ENCODE measurements at places on chromosomes 2 and 18.

DNA sequence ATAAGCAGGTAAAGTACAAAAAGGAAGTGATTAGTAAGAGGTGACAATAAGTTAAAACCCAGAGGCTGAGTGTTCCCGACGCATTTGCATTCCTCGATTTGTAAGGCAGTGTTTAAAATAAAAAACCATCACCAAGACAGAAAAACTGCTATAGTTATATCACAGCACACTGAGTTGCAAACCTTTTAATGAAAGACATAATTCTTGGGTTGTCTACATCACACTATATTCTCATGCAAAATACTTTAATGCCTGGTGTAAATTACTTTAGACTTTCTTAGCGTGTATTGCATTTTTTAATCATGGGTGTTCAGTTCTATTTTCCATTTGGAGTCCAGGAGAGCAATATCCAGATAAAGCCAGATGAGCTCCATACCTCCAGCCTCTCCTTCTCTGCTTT lies 458.5 kb downstream of the MTX2 start:
- DNase-seq, result no peak
- H3K4me1 ChIP-seq, result no peaks in the 10 kb centered on the region
- no peak overlapping the region for H3K4me3 ChIP-seq
- H3K27ac ChIP-seq, result no peak overlapping the region
- no peaks in the 10 kb centered on the region for H3K36me3 ChIP-seq

GRCh38 chr2:228407821-228408220 lies 226.3 kb upstream of the SPHKAP start:
- no peak for DNase-seq
- H3K4me1 ChIP-seq, result no peaks in the 10 kb centered on the region
- H3K27ac ChIP-seq, result no peak overlapping the region
- no peaks in the 10 kb centered on the region for H3K36me3 ChIP-seq
- H3K4me3 ChIP-seq, result no peak overlapping the region

GRCh38 chr2:85672456-85672855 lies 4.5 kb upstream of the SFTPB start:
- no peaks in the 10 kb centered on the region for H3K27me3 ChIP-seq
- no peaks in the 10 kb centered on the region for H3K36me3 ChIP-seq
- no peaks in the 10 kb centered on the region for H3K4me1 ChIP-seq
- no peak for DNase-seq
- no peak overlapping the region for H3K27ac ChIP-seq

GRCh38 chr2:205714058-205714776 lies 31.9 kb downstream of the NRP2 start:
- H3K4me1 ChIP-seq, result no peaks in the 10 kb centered on the region
- no peak overlapping the region for H3K27ac ChIP-seq
- no peak for DNase-seq
- no peak overlapping the region for H3K4me3 ChIP-seq
- H3K27me3 ChIP-seq, result no peaks in the 10 kb centered on the region

DNA sequence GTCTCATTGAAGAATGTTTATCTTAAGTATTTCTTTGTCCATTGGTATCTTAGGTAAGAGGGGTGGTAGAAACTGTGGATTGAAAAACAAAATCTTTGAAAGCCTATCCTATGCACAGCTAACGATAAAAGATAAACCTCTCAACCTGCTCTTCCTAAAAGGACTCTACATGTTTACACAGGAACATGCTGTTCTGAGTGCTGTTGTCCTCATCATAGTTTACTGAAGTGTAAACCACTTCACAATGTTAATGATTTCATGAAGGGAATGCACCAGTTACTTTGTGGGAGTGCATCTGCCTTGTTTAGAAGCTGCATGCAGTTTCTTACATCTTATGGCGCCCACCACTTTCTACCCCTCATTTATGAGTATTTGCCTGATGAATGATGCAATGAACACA lies 1.2 kb downstream of the ACMSD start:
- no peaks in the 10 kb centered on the region for H3K4me1 ChIP-seq
- no peaks in the 10 kb centered on the region for H3K36me3 ChIP-seq
- DNase-seq, result no peak
- peaks cover 2% of the 10 kb centered on the region for H3K27me3 ChIP-seq
- H3K4me3 ChIP-seq, result no peak overlapping the region

DNA sequence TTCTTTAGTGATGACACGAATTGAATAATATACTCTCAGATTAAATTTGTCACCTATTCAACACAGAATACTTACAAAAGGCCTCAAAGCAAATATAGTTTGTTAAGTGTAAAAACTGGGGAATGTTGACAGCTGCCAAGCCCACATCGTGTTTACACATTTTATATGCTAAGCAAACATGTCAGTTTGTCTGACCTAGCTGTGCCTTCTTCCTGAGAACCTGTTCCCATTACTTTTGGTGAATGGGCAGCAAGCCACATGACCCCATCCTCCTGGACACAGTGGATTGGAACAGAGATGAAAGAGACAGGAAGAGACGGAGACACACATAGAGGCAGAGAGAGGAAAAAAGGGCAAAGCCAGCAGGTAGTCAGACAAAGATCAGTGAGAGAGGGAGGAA lies 22.9 kb upstream of the CUL3 start:
- no peak overlapping the region for H3K27ac ChIP-seq
- no peaks in the 10 kb centered on the region for H3K27me3 ChIP-seq
- H3K4me3 ChIP-seq, result no peak overlapping the region
- no peaks in the 10 kb centered on the region for H3K4me1 ChIP-seq
- no peaks in the 10 kb centered on the region for H3K36me3 ChIP-seq

DNA sequence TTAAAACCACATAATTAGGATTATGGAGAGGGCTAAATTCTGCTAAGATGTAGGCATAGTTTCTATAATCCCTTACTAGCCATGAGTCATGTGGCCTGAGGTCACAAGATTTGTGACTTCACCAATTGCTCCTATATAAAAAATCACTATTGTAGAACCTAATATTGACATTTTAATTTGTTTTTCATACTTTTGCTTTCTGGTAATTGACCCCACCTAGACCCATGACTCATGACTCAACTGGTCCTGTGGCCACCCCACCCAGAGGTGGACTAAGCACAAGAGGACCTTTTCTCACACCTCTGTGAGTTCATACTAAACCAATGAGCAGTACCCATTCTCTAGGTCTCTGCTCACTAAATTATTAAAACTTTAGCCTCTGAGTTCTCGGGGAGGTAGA lies 1567.5 kb upstream of the LRRTM1 start:
- DNase-seq, result no peak
- H3K27me3 ChIP-seq, result no peaks in the 10 kb centered on the region
- no peak overlapping the region for H3K27ac ChIP-seq
- no peak overlapping the region for H3K4me3 ChIP-seq

DNA sequence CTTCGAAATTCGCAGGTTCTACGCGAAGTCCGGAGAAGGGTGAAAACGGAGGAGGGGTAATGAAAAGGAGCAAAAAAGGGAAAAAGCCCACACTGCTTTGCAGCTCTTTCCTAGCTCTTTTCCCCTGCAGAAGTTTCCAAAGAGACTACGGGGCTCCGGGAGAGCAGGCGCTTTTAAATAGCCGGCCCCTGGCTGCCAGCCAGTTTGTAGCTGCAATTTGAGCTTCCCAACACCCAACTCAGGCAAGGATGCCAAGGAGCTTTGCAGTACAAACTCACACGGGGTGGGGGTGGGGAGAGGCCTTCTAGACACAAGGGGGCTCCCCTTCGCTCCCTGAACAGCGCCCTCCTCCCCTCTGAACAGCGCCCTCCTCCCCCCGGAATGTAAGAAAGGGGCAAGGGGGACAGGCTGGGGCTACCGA lies at the start of gene IGFBP5:
Gene IGFBP5, minus strand, starts transcription at position 149 of the 421 bp plus-strand sequence. CDS start 774 bp downstream, outside the sequence.
- H3K36me3 ChIP-seq, result no peaks in the 10 kb centered on the region
- H3K27me3 ChIP-seq, result peaks cover 41% of the 10 kb centered on the region
- H3K27ac ChIP-seq, result no peak within 1 kb of the TSS
- no peak for DNase-seq

DNA sequence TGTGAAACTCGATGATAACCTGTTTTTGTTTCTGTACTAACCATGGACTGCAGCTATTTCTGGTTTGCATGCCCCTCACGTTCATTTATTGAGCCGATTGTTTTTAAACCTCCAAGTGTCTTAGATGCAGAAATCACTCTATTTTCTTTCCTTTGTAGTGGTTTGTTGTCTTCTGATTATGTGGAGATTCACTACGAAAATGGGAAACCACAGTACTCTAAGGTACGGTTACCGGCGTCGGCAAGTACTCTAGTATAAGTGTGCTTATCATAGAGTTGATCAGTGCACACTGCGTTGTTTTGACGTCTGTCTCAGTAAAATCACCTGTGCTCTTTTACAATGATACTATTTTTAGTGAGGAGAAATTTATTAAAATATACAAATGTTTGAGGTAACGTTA lies 87.4 kb downstream of the ADAM23 start:
- DNase-seq, result no peak
- no peaks in the 10 kb centered on the region for H3K36me3 ChIP-seq
- no peak overlapping the region for H3K27ac ChIP-seq
- peak overlapping the region; percentile 3 for H3K4me3 ChIP-seq
- peaks cover 9% of the 10 kb centered on the region for H3K4me1 ChIP-seq
- H3K27me3 ChIP-seq, result no peaks in the 10 kb centered on the region

- H3K4me1 ChIP-seq, result no peaks in the 10 kb centered on the region
- no peaks in the 10 kb centered on the region for H3K36me3 ChIP-seq
- H3K4me3 ChIP-seq, result no peak overlapping the region
- H3K27ac ChIP-seq, result no peak overlapping the region
- no peaks in the 10 kb centered on the region for H3K27me3 ChIP-seq
These were observed 259.3 kb downstream of the SOX11 start for GRCh38 chr2:5951471-5951870.

DNA sequence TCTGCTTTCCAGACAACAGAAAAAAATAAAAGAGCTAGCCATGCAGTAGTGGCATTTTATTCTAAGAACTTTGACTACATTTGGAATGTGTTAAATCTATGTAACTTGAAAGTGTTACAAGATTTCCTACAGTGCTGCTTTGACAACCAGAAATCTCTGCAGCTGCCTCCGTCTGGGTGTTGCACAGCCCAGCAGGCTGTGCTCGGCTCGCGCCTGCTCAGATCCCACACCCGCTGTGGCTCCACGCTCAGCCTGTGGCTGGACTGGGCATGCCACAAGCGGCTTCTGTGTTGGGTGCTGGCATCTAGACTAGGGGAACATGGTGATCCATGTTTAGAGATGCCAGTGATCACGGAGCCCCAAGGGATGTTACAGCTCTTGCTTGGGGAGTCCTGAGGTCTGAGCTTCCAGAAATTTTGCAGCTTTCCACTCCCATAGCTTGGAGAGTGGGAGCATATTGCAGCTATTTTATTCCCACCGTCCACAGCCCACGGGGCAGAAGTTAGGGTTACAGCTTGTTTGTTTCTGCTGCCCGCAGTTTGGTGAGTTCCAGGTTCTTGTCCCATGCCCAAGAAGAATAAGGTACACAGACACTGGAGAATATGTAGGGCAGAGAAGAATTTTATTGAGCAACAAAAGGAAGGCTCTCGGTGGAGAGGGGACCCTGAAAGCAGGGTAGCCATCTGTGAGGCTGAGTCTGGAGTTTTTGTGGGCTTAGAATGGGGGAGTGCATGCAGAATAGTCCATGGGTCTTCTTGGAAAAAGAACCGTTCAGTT lies 44.1 kb downstream of the FAM171B start:
- no peak overlapping the region for H3K4me3 ChIP-seq
- no peak for DNase-seq
- H3K27ac ChIP-seq, result no peak overlapping the region
- no peaks in the 10 kb centered on the region for H3K4me1 ChIP-seq
- no peaks in the 10 kb centered on the region for H3K36me3 ChIP-seq
- no peaks in the 10 kb centered on the region for H3K27me3 ChIP-seq

DNA sequence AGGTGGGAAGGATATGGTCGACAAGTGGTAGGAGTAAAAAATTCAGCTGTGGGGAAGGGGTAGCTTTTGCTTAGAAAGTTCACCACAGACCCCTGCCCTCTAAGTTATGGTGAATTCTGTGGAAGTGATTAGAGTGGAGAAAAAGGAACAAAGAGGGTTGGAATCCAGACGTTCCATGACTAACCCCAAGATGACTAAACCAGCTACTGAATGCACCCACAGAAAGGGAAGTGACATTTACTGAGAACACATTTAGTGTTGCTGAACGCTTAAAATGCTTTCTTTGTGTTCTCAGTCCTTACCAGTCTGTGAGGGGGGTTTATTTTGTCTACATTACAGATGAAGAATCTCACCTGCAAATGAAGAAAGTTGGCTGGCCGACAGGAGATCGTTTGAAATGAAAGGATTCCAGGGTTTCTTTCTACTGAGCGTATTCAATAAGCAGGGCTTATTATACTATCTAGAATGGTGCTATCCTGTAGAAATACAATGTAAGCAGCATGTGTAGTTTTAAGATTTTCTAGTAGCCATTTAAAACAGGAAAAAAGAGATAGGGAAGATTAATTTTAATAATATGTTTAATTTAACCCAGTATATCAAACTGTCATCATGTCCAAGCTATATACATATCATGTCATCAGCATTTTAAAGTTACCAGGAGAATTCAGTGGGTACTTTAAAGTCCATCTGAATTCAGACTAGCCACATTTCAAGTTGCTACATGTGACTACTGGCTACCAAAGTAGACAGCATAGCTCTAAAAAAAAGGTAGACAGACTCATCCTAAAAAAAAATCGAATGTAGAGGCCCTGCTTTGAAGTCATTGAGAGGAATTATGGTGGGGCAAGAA lies 60.1 kb downstream of the LIMS1 start:
- peaks cover 6% of the 10 kb centered on the region for H3K4me1 ChIP-seq
- no peak overlapping the region for H3K4me3 ChIP-seq

GRCh38 chr2:224059178-224059577 lies 20.1 kb upstream of the SERPINE2 start:
- no peak for DNase-seq
- H3K27ac ChIP-seq, result no peak overlapping the region
- H3K36me3 ChIP-seq, result no peaks in the 10 kb centered on the region
- H3K27me3 ChIP-seq, result no peaks in the 10 kb centered on the region

- DNase-seq, result no peak
- H3K27ac ChIP-seq, result no peak overlapping the region
- H3K4me3 ChIP-seq, result no peak overlapping the region
- no peaks in the 10 kb centered on the region for H3K36me3 ChIP-seq
These were observed 1053.5 kb upstream of the FAM98A start for GRCh38 chr2:34652636-34653035.

DNA sequence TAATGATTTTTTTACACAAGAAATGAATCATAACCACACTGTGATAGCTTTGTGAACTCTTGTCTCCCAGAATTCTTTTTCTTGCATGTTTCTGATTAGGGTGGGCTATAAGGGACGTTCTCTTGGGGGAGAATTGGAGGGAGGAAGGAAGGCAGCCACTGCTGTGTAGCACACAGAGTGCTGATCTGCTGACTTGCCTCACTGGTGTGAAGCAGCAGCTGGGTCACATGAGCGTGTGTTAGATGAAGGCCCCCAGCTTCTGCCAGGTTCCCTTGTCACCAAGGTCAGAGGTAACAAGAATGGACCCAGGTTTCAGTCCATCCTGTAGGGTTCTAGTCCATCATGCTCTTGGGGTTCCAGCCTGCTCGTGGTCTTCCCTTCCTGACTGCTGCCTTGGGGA lies 107.4 kb upstream of the GLI2 start:
- H3K4me3 ChIP-seq, result no peak overlapping the region
- no peaks in the 10 kb centered on the region for H3K36me3 ChIP-seq
- H3K4me1 ChIP-seq, result no peaks in the 10 kb centered on the region
- H3K27me3 ChIP-seq, result no peaks in the 10 kb centered on the region
- no peak overlapping the region for H3K27ac ChIP-seq

- H3K27me3 ChIP-seq, result no peaks in the 10 kb centered on the region
- DNase-seq, result no peak
- H3K4me3 ChIP-seq, result no peak overlapping the region
- no peaks in the 10 kb centered on the region for H3K36me3 ChIP-seq
- no peak overlapping the region for H3K27ac ChIP-seq
- no peaks in the 10 kb centered on the region for H3K4me1 ChIP-seq
These were observed 106.7 kb upstream of the CTDP1 start for GRCh38 chr18:79572848-79573451.
